ENCODE measurements at places on chromosomes 16 and 17.

DNA sequence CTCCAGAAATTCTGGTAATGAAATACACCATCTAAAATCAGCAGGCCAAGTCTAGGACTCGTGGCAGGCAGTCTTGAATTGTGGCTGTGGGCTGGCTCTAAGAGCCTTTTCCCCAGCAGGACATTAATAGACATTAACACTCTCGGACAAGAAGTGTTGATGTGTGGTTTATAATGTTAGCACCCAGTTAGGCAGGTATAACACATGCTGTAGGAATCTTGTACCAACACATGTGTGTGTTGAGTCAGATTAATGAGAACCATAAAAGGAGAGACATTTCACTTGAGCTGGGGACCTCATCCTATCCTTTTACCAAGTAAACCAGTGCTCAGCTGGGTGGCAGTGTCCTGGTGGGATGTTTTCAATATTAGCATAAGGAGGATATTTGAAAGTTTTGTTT is 264.5 kb downstream of the FTO start:
- no peak for DNase-seq

DNA sequence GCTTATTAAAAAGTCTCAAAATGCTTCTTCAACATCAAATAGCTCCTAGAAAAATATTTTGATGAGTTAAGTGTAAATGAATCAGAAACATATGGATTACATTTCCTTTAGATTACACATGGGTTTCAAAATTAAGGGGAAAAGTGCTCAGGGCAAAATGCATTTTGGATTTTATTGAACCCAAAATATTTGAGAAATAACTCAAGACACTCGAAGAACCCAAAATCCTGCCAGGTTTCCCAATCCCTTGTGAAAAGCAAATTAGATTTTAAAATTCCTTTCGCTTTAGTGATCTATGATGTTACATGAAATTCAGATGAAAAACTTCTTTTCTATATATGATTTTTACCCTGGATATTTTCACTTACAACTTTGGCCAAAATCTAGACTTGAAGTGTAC is 847.4 kb upstream of the SOX9 start:
- DNase-seq, result no peak

DNA sequence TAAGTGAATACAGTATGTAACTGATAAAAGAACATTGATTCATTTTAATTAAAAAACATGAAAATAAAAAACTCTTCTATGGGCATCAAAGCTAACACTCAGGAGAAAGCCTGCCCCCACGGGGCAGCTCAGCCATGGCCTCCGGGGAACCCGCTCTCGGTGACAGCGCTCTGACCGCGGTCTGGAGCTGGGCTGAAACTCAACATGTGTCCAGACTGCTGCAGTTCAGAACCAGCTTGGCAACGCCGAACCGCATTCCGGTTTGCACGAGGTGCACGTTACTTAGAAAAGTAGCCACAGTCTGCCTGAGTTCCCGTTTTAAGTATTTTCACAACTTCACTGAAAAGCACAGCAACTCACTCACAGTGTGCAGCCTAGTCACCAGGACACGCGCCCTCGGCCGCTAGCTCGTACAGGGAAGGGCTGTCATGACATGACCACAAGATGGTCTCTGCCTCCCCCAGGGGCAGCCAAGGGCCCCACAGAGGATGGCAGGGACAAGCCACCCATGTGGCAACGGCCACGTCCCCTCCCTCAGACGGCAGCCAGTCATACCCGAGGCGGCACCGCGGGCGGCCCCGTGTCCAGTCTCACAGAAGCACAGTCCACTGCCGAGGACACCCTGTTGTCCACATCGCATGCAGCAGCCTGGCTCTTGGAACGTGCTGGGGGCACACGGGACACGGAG is 77.1 kb upstream of the METRNL start:
- DNase-seq, result no peak

DNA sequence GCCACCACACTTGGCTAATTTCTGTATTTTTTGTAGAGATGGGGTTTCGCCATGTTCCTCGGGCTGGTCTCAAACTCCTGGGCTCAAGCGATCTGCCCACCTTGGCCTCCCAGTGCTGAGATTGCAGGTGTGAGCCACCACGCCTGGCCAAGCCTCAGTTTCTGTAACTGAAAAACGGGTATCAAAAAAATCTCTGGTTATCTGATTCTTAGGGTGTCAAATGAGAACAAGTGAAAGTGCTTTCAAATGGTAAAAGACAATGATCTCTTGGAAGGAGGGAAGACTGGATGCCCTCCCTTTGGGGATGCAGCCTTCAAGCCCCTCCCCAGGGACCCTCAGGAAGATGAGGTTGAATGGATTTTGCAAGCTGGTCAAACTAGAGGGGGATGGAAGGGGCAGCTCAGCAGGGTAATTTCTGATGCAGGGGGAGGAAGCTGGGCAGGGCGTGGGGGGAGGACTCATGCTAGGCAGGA is 22.3 kb downstream of the ARHGAP23 start:
- DNase-seq, result no peak

DNA sequence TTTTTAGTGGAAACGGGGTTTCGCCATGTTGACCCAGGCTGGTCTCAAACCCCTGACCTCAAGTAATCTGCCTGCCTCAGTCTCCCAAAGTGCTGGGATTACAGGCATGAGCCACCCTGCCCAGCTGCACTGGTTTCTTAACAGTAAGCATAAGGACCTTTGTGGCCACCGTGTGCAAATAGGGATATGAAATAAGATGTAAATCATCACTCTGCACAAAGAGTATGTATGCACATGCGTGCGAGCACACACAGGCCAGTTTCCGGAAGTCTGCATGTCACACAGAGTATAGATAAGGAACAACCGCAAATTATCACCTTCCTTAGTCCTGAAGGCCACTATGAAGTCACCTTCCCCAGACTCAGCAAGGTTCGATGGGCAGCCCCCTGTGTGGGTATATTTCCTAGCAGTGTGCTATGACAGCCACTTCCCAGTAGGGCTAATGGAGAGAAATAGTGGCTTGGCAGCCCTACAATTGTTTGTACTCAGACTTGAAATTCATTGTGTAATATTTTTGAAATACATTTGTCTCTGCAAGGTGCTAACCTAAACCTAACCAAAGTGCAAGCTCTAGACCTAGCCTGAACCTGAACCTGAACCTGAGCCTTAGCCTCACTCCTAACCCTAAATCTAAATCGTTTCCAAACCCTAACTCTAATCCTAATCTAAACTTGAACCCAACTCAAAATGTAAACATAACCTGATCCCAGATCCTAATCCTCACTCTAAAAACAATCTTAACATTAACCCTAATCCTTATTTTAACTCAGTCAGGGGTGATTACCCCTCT is 48.4 kb upstream of the SKAP1 start:
- peak; percentile 39 for DNase-seq

- DNase-seq, result no peak
These were observed 14.7 kb downstream of the ALOX15B start for GRCh38 chr17:8053600-8053999.

- DNase-seq, result no peak
These were observed 77.3 kb downstream of the WNT3 start for GRCh38 chr17:46741122-46741730.

DNA sequence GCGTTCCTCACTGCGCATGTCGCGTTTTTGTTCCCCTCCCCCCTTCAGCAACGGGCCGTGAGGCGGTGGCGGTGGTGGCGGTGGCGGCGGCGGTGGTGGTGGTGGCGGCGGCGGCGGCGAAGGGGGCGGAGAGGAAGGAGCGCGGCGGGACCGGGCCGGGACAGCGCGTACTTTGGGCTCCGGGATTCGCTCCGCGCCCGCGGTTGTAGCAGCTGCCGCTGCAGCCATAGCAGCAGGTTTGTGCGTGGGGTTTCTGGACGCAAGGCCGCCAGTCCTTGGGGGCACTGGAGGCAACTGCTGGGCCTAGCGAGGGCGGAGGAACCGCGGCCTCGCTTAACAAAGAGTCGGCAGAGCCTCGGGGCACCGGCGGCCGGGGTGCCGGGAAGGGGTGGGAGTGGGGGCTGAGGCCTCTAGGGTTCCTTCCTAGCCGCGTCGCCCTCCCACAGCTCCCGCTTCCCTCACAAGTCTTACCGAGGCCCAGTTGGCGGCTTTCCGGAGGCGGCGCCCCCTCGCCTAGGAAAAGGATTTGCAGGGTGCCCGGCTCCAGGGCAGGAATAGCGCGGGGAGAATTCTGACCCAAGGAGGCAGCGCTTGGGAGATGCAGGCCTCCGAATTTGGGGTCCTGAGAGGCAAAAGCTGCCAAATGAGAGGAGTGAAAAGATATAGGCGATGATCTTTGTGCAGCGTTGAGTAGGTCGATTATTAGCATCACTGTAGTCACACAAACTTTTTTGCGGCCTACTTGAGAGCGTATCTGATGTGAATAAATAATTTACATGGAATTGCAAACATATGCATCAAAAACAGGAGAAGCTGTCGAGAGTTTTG is at the start of gene DDX42:
Gene DDX42, plus strand, starts transcription at position 30 of the 828 bp plus-strand sequence. CDS start 12,880 bp downstream, outside the sequence.
- DNase-seq, result peak; percentile 73

GRCh38 chr17:7437950-7438614 is 1.2 kb upstream of the FGF11 start:
- peak; percentile 34 for DNase-seq

- DNase-seq, result no peak
These were observed 17.3 kb upstream of the SNN start for GRCh38 chr16:11650641-11651591.

DNA sequence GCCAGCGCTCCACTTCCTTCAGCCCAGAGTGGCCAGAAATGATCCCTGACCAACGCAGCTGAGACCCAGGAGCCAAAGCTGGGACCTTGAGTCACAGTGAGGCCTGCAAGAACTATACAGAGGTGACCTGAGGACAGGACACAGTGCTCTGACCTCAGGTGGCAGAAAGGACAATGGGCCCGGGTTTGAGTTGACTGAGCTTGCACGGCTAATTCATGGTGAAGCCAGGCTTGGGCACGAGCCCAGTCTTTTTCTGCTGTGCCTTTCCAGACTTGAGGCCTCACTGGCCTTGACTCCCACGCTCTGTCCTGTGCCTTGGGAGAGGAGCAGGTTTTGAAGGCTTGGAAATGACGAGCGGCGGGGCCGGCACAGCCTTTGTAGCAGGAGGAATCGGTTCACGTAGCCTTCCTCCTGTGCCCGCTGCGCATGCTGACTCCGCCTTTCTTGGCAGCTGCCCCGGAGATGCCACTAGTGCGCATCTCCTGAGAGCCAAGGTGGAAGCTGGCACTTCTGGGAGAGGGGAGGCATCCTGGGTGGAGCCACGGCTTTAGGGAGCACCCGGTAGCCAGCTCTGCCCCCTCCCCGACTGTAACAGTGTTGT is 34.9 kb downstream of the NDEL1 start:
- DNase-seq, result no peak

GRCh38 chr16:49011901-49012300 is 269.7 kb downstream of the CBLN1 start:
- no peak for DNase-seq

- no peak for DNase-seq
These were observed 2.4 kb downstream of the RNF157 start for GRCh38 chr17:76237859-76238313.

DNA sequence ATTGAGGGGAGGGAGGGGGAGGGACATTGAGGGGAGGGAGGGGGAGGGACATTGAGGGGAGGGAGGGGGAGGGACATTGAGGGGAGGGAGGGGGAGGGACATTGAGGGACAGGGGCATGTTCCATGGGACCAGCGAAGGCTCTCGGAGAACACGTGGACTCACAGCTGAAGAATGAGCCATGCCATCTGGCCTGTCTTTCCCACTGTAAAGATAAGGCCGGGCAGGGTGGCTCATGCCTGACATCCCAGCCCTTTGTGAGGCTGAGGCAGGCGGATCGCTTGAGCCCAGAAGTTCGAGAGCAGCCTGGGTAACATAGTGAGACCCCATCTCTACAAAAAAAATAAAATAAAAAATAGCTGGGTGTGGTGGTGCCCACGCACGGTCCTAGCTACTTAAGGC is 32.5 kb downstream of the RPH3AL start:
- DNase-seq, result no peak

GRCh38 chr17:32517982-32518381 is 31.2 kb downstream of the CDK5R1 start:
- no peak for DNase-seq

DNA sequence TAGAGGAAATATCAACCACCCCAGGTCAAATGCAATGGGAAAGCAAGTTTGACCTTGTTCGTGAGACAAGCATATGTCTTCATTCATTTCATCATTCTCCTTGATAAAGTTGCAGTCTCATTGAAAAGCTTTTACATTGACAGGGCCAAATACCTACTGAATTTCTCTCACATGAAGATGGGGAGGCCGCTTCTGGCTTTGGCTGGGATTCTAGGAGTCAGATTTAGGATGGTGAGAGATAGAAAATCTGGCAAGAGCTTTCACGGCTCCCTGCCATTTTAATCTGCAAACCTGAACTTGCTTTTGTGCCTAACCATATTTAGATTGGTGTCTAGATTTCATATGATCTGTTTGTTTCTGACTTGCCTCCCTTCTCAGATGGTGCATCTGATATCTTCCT is 88.0 kb downstream of the TMEM100 start:
- DNase-seq, result no peak

- no peak for DNase-seq
These were observed 29.9 kb upstream of the PRM1 start for GRCh38 chr16:11310997-11311561.

- DNase-seq, result no peak
These were observed 301.9 kb upstream of the TBX2 start for GRCh38 chr17:61097781-61098180.

GRCh38 chr16:83005653-83006160 is 378.9 kb downstream of the CDH13 start:
- DNase-seq, result no peak

DNA sequence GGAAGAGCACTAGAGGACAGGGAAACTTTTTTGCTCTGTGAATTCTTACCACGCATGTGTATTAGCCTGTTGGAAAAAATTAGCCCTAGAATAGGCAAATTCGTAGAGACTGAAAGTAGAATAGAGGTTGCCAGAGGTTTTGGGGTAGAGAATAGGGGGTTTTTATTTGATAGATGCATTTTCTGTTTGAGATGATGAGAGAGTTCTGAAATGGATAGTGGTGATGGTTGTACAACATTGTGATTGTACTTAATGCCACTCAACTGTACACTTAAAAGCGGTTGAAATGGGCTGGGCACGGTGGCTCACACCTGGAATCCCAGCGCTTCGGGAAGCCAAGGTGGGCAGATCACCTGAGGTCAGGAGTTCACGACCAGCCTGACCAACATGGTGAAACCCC is 8.0 kb upstream of the DOC2B start:
- DNase-seq, result no peak

- no peak for DNase-seq
These were observed 817 bp downstream of the PSKH1 start for GRCh38 chr16:67893743-67894399.

DNA sequence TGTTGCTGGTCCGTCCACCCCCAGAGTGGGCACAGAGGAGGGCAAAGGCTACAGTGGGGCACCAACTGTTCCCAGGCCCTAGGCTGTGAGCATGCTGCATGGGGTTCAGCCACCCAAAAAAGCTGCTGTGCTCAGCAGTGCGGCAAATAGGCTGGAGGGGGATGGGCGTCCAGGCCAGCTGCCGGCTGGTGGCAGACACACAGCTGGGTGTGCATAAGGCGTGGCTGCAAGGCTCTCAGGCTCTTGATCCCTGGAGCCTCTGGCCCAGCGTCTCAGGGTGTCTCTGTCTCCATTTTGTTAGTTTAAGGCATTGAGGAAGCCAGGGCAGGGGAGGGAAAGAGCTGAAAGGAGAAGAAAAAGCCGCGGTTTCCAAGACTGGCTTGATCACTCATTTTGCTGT is 8.8 kb downstream of the RPL19 start:
- DNase-seq, result no peak
